ENCODE measurements at places on chromosomes 7 and 10.

DNA sequence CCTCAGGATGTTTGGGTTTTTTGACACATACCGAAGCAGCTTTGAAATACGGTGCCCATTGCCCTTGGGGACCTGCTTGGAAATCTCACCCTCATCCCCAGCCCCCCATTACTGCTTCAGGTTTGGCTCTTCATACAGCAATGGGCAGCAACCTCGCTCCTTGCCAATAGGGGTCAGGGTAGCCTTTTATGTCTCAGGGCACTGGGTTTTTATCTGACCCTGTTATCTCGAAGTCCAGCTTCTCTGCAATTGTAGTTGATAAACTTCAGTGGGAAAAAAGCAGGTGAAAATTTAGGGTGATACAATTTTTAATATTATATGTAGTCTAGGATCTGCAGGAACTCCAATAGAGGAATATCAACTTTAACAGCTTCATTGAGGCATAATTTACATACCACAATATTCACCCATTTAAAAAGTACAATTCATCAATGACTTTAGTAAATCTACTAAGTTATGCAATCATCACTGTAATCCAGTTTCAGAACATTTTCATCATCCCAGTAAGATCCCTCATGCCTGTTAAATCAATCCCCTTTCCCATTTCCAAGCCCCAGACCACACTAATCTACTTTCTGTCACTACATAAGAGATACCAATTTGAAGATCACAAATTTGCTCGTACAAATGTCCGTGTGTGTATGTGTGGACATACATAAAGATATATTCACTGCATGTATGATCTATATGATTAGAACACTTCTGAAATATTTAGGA, 386.2 kb downstream of the KCNMA1 start:
- DNase-seq = no peak

DNA sequence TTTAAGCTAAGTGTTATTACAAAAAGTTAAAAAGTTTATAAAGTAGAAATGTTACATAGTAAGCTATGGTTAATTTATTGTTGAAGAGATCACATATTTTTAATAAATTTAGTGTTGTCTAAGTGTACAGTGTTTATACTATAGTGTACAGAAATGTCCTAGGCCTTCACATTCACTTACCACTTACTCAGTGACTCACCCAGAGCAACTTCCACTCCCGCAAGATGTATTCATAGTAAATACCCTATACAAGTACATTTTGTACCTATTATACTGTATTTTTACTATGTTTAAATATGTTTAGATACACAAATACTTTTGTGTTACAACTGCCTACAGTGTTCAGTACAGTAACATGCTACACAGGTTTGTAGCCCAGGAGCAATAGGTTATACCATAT, 69.2 kb downstream of the DNAJC1 start:
- no peak for DNase-seq

GRCh38 chr7:29384277-29384676, 179.4 kb upstream of the PRR15 start:
- DNase-seq = no peak

DNA sequence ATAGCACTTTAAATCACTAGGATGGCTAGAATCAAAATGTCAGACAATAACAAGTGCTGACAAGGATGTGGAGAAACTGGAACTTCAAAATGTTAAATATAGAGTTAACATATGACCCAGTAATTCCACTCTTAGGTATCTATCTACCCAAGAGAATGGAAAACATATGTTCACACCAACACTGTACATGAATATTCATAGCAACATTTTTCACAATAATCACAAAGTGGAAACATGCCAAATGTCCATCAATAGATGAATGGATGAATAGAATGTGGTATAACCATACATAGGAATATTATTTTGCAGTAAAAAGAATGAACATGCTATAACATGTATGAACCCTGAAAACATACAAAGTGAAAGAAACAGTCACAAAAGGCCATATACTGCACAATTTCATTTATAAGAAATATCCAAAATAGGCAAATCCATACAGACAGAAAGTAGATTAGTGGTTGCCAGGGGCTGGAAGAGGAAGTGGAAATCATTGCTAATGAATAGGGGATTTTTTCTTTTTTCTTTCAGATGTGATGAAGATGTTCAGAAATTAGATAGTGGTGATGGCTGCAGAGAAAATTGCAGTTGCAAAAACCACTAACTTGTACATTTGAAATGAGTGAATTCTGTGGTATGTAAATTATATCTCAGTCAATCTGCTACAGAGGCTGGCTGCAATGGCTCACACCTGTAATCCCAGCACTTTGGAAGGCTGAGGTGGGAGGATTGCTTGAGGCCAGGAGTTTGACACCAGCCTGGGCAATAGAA, 93.0 kb downstream of the CPVL start:
- DNase-seq = no peak

DNA sequence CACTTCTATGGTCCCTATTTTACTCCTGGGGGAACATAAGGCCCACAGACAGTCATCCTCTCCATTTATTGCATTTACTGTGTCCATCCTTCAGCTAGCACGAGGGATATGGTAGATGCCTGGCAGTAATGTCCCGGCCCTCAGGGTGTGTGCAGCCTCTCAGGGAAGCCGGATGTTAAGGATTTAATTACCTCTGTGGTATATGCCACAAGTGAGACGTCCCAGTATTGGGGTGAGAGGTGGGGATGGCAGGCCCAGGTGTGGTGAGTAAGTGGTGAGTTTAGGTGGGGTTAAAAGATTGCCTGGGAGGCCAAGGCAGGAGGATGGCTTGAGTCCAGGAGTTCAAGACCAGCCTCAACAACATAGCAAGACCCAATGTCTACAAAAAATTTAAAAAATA, 144.9 kb downstream of the SH3PXD2A start:
- no peak for DNase-seq

DNA sequence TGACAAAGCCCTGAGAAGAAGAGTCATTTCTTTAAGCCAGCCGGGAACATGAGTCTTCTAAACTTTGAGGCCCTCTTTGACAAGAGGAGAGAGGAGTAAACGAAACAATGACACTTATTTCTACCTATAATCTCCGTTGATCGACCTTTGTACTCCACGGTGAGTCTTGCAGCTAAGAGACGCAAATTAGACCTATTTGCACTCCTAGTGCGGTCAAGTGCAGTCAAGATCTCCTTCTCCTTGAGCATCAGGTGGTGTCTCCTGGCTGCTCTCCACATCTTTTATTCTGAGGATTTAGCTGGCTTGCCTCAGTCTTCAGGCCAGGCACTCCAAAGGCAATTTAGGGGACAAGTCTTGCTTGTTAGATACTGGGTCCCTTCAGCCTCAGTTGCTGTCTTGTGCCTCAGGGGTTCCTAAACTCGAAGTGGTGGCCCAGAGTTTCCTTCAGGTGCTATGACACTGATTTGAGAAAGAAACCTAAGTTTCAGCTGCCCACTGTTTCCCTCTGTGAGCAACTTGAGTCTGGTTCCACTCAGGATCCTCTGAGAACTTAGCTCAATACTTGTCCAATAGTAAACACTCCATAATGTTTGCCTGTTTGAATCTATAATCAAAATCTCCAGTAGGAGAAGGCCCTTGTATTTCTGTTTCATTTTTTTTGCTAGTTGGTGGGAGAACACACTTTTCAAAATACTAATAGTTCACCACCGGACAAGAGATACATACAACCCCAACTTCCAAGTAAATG, 312.9 kb downstream of the RNLS start:
- DNase-seq = no peak

GRCh38 chr7:38907066-38907465, 1.9 kb downstream of the VPS41 start:
- DNase-seq = no peak

DNA sequence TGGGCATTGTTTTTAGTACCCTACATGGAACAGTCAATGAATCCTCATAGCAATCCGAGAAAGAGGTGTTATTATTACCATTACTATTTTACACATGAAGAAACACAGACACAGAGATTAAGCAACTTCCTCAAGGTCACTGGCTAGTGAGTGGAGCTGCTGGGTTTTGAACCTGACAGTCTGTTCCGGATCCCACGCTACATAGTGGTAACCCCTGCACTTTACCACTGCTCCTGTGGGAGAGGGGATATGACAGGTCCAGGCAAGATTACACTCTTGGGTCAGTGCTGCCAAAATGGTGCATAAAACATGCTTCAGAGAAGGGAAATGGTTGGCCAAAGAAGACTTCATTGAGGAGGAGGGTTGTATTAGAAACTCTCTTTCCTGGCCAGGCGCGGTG, 185.7 kb downstream of the XPNPEP1 start:
- no peak for DNase-seq

DNA sequence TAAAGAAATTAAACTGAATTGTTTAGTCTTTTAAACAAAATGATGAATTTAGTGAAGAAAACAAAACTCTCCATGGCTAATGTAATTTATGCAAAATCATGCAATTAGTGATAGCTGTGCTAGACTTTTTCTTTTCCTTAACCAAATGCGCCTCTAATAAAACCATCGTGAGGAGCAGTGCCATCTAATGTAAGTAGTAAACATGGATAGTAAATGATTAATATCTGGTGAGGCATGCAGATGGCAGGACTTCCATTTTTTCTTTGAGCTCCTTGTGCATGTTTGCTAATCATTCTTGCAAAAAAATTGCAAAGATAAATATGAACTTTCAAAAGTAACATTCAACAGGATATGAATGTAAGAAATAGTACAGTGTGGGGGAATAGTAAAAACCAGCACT, 2.3 kb downstream of the INSYN2A start:
- no peak for DNase-seq

- DNase-seq = peak; percentile 21
These were observed 870.5 kb downstream of the LRMDA start for GRCh38 chr10:76301950-76302349.

GRCh38 chr10:105596749-105597148, 955.7 kb downstream of the SORCS3 start:
- DNase-seq = no peak

DNA sequence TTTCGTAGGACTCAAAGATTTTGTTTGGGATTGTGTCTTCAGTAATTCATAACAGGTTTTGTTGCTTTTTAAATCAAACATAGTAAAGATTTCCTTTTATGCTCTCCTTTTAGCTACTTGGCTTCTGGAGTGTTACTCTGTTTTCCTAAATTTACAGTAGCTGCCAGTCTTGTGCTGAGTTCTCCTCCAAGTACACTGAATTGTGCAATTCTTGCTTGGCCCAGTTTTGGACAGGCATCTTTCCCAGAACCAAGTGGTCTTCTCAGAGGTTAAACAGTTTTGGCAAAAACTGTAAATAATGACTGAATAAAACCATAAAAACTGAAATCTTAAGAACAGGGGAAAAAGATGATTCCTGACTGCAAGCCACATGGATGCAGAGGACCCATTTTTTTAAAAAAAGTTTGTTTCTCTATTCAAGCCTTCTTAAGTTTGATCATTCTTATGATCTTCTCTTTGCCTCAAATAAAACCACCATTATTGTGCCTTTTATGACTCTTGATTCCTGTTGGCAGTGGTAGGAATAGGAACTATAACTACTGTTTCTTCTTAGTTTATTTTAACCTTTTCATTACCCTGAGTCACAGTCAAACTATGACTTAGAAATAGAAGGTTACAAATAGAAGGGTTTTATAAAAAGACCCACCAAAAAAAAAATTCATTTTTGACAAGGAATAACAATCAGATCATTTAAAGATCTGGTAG, 88.0 kb downstream of the MDFIC start:
- no peak for DNase-seq

DNA sequence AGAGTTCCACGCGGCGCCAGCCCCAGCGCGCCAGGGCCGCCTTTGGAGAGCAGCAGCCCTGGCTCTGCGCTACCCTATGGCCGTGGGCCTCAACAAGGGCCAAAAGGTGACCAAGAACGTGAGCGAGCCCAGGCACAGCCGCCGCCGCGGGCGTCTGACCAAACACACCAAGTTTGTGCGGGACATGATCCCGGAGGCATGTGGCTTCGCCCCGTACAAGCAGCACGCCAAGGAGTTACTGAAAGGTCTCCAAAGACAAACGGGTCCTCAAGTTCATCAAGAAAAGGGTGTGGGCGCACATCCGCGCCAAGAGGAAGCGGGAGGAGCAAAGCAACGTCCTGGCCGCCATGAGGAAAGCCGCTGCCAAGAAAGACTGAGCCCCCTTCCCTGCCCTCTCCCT, 144.1 kb downstream of the SRPK2 start:
- no peak for DNase-seq

GRCh38 chr7:139393621-139394211, 34.0 kb downstream of the LUC7L2 start:
- DNase-seq = no peak

- no peak for DNase-seq
These were observed 41.1 kb downstream of the STK32C start for GRCh38 chr10:132266594-132267161.

- DNase-seq = no peak
These were observed 421.3 kb downstream of the EXOC4 start for GRCh38 chr7:133674079-133674763.

DNA sequence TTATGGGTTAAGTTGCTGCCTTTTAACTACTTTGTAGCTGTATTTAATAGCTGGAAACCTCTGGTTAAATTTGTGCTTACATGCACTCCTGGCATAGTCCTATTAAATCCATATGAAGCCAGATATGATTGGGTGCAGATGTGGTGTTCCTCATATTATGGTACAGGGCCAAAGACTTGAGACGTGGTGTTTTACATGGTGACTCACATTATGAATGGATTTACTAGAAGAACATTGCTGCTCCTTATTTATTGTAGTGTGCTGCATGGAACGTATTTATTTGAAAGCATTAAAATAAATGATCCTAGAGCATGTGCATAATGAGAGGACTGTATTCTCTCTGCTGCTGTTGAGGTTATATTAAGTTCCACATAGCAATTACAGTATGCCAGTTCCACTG, 224.1 kb downstream of the SLC25A13 start:
- DNase-seq = no peak

DNA sequence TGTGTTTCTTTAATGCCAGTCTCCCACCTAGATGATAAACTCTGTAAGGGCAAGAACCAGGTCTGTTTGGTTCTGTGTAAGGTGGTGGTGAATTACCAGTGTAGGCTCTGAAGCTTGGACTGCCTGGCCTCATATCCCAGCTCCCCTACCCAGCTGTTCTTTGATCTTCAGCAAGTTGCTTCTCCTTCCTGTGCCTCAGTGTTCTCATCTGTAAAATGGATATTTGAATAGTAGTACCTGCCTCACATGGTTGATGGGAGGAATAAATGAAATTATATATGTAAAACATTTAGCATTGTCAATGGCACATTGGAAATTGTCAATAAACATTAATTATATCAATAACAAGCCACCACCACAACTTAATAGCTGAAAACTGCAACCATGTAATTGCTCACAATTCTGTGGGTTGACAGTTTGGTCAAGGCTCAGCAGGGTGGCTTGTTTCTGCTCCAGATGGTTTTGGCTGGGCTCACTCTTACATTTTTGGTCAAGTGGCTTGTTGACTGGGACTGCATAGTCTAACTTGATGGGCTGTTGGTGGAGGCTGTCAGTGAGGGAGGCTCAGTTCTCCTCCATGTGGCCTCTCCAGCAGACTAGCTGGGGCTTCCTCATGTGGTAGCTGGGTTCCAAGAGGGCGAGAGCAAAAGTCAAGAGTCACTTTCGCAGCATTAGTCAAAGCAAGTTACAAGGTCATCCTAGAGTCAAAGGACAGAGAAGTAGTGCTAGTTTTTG, 84.5 kb upstream of the DUSP5 start:
- DNase-seq = no peak

GRCh38 chr7:74063646-74064045, 20.0 kb upstream of the LIMK1 start:
- DNase-seq = no peak

GRCh38 chr10:65172249-65172648, 1651.0 kb downstream of the REEP3 start:
- DNase-seq = no peak
